ENCODE measurements at places on chromosomes 13 and 19.
A peak's percentile ranks its signal among the peaks of the same experiment; 100 is the strongest.

GRCh38 chr13:60755380-60756163 lies 358.6 kb downstream of the TDRD3 start:
- DNase-seq: no peak

- no peak for DNase-seq
Observed at GRCh38 chr13:27186295-27186694, 14.7 kb upstream of the USP12 start.

- no peak for DNase-seq
Observed at GRCh38 chr19:32692727-32693061, 1.1 kb downstream of the NUDT19 start.

GRCh38 chr13:37427843-37428494 lies 170.6 kb downstream of the POSTN start:
- no peak for DNase-seq

- DNase-seq: no peak
Observed at GRCh38 chr19:13640611-13641010, 123.7 kb upstream of the MRI1 start.

GRCh38 chr19:38744298-38744681 lies at the start of gene CAPN12:
Gene CAPN12, minus strand, starts transcription at chr19:38744474. Its CDS starts 309 bp downstream, at chr19:38744165.
- DNase-seq: no peak

DNA sequence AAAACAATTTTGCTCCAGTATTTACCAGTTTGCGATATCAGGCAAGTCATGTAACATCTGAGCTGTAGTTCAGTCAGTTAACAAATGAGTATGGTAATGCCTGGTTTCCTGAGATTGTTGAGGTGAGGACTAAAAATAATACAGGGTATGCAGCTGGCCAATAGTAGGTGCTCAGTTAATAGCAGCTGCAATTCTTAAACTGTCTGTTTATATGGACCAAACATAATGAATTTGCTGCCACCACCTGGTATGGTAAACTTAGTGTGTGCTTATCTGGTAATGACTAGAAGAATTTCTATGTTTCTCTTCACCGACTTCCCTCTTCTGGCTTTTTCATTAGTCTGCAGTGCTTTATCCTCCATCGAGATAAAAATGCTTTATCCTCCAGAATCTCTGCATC lies 9.1 kb downstream of the ZMYM2 start:
- no peak for DNase-seq

DNA sequence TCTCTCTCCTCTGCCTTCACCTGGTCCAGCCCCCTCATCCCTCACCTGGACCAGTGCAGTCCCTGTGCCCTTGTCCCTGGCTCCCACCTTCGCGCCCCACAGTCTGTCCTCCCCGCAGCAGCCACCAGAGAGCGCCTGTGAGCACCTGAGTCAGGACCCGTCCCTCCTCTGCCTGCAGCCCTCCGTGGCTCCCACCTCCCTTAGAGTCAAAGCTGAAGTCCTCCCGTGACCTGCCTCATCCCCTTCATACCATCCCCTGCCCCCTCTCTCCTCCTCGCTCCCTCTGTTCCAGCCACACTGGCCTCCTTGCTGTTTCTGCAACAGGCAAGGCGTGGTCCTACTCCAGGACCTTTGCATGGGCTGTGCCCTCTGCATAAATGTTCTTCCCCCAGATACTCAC lies 10.3 kb downstream of the CELF5 start:
- DNase-seq: peak; percentile 52

GRCh38 chr13:93963266-93964145 lies 516.0 kb downstream of the DCT start:
- no peak for DNase-seq

- DNase-seq: no peak
Observed at GRCh38 chr19:23410155-23410554, 14.9 kb upstream of the ZNF91 start.

GRCh38 chr13:43244481-43244880 lies 221.1 kb downstream of the DNAJC15 start:
- no peak for DNase-seq

DNA sequence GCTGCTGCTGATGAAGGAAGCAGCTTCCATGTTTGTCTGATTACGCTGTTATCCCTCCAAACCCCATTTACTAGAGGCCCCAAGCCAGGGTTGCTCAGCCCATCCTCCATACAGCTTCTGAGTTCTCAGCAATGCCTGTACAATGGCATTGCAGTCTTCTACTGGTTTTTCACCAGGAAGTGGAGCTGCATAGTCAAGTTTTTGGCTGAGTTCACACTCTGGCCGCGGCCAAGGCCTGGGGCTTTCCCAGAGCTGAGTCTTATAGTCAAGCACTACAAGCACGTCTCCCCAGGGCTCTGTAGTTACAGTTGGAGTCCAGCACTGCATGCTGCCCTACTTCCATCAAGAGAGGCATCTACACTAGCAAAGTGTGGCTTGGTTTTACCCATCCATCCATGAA lies 182.5 kb downstream of the POU4F1 start:
- no peak for DNase-seq

DNA sequence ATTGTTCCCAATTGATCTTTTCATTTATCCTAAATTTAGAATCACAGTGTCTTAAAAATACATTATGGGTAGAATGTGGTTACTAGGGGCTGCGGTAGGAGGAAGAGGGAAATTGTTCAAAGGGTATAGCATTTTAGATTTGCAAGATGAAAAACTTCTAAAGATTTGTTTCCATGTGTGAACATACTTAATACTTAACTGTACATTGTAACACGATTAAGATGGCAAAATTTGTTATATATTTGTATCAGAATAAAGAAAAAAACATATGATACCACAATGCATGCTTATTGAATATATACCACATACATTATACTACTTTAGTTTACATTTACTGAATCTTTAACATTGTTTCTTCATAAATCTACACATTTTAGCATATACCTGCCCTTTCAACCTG lies 677.3 kb upstream of the PCDH20 start:
- no peak for DNase-seq
